ENCODE measurements at places on chromosomes 4 and X.

- DNase-seq = no peak
Measured at GRCh38 chrX:40213092-40213491, 115.3 kb upstream of the BCOR start.

DNA sequence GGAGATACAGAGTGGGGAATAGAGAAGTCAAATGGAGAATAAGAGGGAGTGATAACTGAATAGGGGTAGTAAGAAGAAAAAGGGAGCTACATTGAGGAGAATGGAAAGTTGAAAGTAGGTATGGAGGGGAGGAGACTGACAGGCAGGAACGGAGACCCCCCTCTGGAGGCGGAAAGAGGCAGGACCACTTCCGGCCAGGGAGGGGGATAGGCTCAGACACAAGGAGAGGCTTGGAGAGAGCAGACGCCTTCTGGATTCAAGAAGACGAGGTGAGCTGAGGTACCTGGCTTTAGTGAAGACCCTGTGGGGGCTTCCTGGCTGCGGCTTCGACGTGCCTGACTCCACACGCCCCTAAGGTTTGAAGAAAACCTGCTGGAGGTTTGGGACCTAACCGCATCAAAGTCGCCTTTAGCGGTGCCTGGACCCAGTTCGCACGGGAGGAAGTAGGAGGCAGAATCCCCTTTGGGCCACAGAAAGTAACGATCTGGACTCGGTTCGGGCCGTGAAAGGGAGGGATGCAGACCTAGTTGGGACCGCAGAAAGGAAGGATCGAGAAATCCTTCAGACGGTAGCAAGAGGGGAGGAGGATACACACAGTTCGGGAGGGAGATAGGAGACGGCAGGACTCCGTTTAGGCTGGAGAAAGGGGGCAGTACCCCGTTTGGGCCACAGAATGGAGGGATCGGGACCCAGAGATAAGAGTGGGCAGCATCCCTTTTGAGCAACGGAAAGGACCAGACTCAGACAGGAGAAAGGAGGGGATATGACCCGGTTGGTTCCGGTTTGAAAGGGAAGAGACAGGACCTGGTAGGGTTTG lies at the start of gene TRO:
Gene TRO, plus strand, starts transcription at position 215 of the 817 bp plus-strand sequence. CDS start 1,423 bp downstream, outside the sequence.
- no peak for DNase-seq

GRCh38 chr4:148776941-148777340 lies 334.7 kb upstream of the NR3C2 start:
- DNase-seq = no peak

- DNase-seq = no peak
Measured at GRCh38 chr4:172652369-172652768, 516.2 kb upstream of the GALNT7 start.

- DNase-seq = no peak
Measured at GRCh38 chr4:119302073-119302832, 19.7 kb downstream of the FABP2 start.

GRCh38 chrX:154419688-154420401 lies 8.5 kb downstream of the TAFAZZIN start:
- no peak for DNase-seq

- DNase-seq = peak; percentile 73
Measured at GRCh38 chr4:87985097-87985886, 9.8 kb downstream of the SPP1 start.

GRCh38 chr4:155473420-155474095 lies 96.8 kb upstream of the MAP9 start:
- peak; percentile 9 for DNase-seq

DNA sequence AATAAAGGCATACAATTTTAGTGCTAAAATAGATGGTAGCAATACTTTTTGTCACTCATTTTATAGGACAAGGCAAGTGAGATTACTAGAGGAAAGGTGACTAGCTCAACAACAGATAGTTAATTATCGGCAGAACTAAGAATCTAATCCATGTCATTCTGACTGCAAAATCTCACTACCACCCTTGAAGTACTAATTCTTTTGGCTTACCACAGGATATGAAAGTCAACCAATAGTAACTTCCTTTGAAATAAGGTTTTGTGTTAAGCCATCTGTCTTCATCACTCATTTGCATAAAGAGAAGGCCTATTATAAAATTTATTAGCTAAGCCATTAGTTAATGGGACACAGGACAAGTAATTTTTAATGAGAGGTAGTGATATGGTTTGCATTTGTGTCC lies 25.3 kb upstream of the ZMAT1 start:
- DNase-seq = no peak

GRCh38 chr4:37538931-37539330 lies 147.2 kb downstream of the RELL1 start:
- no peak for DNase-seq

DNA sequence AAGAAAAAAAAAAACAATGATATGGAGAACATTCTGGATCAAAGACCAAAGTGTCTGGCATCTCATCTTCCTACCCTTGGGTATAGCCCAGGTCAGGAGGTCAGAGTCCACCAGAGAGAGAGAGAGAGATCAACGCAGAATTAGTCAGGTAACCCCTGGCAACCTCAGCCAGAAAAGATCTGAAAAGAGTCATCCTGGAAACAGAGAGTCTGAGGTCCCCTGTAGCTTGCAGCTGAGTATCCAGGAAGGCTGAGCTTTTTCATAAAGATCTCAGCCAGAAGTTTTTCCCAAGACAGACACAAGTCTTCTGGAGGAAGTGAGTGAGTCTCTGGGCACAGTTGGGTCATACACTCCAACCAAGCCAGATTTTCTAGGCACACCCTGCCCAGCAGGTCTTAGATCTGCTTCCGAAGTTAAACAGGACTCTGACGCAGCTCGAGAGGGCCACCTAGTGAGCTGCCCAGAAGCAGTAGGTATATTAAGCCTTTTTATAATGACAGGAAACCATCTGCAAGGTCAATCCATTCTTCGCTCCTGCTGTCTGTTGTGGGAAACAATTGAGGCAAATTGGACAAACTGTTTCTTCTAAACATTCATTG lies 35.7 kb downstream of the ACE2 start:
- DNase-seq = peak; percentile 62

- no peak for DNase-seq
Measured at GRCh38 chrX:153533091-153533490, 15.6 kb downstream of the ATP2B3 start.

DNA sequence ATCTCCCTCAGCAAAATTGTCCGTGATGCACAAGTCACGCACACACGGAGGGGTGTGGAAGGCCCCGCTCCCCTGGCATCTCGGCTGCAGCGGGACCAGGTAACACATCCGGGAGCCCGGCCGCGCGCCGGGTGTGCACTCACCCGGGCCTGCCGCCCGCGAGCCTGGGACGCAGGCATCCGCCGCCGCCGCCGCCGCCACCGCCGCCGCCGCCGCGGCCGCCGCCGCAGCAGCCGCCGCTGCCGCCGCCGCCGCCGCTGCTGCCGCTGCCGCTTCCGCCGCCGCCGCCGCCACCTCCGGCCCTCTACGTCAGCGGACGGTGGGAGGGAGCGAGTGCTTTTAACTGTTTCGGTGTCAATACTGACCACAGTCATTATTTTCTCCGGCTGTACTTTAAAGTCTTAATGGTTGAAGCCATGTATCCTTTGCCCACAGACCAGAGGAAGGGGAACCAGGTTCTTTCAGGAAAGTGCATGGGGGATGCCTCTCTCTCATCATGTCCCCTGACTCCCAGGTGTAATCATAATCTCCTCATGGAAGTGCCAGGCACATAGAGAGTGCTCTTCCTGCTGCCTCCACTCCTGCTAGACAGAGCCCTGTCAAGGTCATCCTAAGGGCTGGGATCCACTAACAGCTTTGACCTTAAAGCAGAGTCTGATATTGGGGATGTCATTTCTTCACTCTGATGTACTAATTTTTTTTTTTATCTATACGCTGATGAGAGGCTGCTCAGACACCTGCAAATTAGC lies 38.0 kb downstream of the MAGEE2 start:
- DNase-seq = no peak

DNA sequence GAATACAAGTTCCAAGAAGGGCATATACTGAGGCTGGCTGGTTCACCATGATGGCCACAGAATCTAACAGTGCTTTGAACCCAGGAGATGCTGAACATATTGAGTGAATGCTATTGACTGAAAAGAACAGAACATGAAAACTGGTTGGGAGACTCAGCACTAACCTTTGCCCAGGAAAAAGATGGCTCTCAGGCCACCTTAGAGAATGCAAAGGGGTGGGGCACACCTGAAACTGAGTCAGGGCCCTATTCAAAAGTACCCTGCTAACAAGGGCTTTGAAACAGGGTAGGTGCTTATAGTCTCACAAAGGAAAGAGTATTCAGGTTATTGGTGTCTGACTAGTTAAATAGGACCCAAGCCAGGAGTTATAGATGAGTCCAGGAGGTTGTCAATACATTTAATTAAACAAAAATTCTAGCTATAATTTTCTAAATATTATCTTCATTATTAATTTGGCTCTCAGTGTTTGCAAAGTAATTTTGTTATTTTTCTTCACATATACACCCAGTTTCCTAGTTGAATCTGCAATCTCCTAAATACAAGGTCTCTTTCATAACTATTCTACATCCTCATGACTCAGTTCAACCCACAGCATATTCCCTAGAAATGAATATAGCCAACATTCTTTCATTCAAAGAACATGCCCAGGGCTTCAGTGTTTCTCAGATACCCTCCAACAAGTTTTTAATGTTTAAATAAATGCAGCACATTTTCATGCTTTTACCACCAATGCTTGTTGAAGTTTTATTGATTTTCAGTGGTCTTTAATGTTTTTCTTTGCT lies 144.2 kb upstream of the RAPGEF2 start:
- DNase-seq = peak; percentile 65

- DNase-seq = no peak
Measured at GRCh38 chrX:63013549-63013948, 337.6 kb downstream of the SPIN4 start.

- no peak for DNase-seq
Measured at GRCh38 chr4:1152290-1152689, 20.1 kb downstream of the SPON2 start.

GRCh38 chr4:159107203-159107925 lies 4.5 kb downstream of the RAPGEF2 start:
- peak; percentile 59 for DNase-seq

- DNase-seq = peak; percentile 73
Measured at GRCh38 chrX:12825801-12826200, 34.6 kb downstream of the PRPS2 start.

DNA sequence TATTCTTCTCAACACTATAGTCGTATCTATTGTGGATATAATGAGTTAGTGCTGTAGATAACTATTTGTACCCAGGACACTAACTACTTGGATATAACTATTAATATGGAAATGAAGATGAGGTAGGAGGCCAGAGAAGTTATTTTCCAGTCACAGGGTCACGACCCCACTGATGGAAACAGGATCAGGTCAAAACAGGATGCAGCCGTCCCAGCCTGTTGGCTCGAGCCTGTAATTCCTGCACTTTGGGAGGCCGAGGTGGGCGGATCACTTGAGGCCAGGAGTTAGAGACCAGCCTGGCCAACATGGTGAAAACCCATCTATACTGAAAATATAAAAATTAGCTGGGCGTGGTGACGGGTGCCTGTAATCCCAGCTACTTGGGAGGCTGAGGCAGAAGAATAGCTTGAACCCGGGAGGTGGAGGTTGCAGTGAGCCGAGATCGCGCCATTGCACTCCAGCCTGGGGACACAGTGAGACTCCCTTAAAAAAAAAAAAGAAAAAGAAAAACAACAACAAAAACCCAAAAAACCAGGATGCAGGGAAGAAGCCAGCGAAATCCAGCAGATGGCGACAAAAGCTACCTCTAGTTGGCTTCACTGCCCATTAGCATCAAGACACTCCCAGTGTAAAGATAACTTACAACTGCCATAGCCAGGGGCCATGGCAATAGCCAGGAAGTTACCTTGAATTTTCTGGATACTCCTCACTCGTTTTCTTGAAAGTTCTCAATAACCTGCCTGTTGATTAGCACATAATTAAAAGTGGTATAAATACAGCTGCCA lies 37.9 kb upstream of the NKAP start:
- peak; percentile 56 for DNase-seq

DNA sequence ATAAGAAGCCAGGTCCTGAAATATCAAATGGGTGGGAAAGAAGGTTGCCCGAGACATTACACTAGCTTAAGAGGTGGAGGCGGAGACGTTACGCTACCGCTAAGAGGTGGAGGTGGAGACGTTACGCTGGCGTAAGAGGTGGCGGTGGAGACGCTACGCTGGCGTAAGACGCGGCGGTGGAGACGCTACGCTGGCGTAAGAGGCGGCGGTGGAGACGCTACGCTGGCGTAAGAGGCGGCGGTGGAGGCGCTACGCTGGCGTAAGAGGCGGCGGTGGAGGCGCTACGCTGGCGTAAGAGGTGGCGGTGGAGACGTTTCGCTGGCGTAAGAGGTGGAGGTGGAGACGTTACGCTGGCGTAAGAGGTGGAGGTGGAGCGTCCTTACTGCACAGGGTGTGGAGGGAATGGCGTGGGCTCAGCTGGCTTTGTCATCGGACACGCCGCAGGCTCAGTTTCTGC lies 12.8 kb downstream of the CYP4V2 start:
- no peak for DNase-seq

DNA sequence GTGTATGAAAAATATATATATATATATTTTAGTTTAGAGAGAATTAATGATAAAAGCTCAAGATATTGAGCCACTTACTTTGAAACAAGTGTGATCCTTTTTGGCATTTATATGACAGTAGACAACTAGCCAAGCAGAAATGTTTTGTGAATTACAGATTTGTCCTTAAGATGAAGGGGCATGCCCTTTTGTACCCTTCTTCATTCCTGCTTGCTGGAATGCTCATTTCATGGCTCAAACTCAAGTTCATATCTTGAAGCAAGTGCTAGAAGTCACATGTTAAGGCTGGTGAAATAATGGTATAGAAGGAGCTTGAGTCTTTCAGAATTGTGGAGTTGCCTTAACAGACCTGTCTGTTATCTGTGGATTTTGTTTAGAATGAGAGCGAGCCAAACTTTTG lies 203.0 kb downstream of the BMPR1B start:
- no peak for DNase-seq

GRCh38 chr4:89759426-89759825 lies 77.5 kb downstream of the SNCA start:
- DNase-seq = no peak

DNA sequence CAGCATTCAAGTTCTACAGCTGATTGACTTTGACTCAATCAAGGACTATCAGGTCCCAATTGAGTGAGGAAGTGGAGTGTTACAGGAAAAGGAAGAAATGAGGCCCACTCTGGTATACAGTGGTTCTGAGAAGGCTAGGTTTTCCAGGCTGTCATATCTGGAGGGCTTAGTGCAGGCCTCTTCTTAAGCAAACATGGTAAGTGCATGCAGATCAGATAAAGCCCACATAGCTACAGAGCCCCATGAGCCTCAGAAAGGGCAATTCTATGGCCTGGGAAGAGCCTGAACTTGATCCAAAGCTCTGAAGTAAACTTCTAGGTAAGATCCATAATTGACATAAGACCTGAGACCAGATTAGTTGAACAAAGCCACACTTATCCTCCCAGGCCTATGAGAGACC lies 29.0 kb upstream of the MAOA start:
- DNase-seq = no peak

GRCh38 chrX:30196322-30196721 lies 19.0 kb upstream of the MAGEB2 start:
- peak; percentile 26 for DNase-seq

DNA sequence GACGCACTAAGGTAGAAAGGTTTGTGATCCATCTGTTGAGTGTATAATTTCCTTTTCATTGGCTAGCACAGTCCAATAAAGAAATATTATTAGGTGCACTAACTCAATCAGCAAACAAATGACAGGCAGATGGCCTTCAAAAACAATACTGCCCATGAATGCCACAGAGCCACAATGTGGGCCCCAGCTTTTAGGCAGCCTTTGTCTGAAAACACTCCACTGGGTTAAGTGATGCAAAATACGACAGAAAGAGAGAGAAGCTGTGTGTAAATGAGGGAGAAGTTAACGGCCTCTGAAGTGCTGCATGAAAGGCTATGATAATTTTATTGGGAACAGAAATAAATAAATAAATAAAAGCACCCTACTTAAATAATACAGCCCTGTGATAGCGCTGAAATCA lies 274.6 kb downstream of the NKX6-1 start:
- DNase-seq = no peak
